ENCODE measurements at places on chromosomes 12 and 14. TPM values are rescaled to one million over a fixed set of nuclear protein-coding genes. Genes with fewer than 3 reads are reported as not detected.

DNA sequence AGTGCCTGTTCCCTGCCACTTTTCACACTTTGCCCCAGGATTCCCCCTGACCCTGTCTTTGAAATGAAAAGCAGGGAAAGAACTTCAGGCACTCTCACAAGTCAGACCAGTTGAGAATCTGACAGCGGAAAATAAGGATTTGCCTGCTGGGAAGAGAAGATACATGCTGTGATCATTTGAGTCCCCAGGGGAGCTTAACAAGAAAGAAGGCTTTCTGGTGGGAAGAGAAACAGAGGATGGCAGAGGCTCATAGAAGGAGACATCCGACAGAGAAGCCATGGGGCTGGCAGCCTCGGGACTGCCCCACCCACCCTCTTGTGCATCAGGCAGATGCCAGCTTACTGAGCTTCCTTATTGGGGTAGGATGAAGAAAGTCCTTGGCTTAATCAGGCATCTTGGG lies 11.9 kb downstream of the TTC9 start:
- DNase-seq: no peak

DNA sequence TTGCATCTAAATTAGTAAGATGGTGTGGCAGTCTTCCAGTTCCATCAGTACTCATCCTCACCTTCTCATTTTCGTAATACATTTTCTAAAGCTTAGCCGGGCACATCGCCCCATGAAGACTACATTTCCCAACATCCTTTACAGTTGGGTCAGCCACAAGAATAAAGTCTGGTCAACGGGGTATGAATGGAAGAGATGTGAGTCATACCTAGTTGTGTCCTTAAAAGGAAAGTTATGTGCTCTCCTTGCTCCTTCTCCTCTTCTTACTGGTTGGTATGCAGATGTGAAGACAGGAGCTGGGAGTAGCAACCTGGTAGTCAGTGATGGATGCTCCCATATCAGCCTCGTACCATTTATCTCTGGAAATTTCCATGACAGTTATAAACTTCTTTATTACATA lies 35.9 kb upstream of the EGLN3 start:
- peak; percentile 65 for DNase-seq

DNA sequence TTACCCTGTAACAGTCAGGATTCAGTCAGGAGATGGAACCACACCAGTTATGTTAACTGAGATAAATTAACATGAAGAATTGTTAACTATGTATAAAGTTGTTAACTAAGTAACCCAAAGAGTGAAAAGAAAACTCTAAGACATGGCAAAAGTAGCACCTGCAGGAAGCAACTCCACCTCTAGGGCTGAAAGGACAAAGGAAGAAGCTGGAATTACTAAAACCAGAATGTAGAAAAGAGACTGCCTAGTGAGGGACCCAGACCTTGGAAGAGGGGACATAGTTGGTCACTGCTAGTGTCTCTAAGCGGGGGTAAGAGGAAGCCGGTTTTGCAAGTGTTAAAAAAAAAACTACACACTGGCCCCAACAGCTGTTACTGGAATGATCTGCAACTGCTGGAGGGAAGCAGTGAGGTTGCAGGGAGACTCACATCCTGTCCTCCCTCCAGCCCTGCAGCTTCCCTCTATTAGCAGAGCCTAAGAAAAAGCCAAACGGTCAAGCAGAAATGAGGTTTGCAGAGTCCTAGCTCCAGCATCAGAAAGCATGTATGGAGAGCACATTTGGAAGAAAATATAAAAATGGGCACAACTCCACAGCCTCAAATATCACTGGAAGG lies 39.8 kb downstream of the GPR135 start:
- peak; percentile 23 for DNase-seq

DNA sequence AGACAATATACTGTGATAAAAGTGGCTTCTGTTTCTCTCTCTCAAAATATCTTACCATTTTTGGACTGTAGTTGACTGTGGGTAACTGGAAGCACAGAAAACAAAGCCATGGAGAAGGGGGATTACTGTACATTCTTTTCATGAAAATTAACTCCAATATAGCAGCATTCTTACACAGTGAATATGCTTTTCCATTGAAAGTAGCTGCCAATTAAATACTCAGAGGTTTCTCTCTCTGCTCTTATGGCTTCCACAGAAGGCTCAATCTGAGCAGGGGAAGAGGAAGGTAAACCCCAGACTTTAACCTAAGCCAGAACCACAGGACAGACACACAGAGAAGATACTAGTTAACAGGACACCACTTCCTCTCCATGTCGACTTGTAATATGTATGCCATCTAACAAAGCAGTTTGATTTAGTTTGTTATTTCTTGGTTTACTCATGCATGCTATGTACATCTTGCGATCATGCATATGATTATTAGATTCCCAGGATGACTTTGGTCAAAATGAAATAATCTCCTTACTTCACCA lies 150.2 kb downstream of the SSPN start:
- DNase-seq: no peak

DNA sequence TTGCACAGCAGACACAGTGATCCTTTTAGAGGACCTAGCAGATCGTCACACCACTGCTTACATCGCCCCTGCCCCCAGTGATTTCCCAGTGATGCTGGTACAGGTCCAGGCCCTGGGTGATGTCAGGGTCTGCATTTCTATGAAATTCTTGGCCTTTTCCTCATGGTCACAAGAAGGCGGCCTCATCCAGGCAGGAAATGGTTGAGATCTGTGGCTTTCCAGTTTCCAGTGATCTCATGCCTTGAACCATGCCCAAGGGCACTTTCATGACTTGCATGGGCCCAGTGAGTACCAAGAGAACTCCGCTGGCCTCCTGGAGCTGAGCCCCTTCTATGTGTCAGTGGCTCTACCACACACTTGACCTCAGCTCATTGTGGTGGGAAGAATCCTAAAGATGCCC lies 41.9 kb upstream of the BDKRB2 start:
- DNase-seq: peak; percentile 85

GRCh38 chr12:96194971-96195844 lies 1.0 kb downstream of the ELK3 start:
- DNase-seq: peak; percentile 89

DNA sequence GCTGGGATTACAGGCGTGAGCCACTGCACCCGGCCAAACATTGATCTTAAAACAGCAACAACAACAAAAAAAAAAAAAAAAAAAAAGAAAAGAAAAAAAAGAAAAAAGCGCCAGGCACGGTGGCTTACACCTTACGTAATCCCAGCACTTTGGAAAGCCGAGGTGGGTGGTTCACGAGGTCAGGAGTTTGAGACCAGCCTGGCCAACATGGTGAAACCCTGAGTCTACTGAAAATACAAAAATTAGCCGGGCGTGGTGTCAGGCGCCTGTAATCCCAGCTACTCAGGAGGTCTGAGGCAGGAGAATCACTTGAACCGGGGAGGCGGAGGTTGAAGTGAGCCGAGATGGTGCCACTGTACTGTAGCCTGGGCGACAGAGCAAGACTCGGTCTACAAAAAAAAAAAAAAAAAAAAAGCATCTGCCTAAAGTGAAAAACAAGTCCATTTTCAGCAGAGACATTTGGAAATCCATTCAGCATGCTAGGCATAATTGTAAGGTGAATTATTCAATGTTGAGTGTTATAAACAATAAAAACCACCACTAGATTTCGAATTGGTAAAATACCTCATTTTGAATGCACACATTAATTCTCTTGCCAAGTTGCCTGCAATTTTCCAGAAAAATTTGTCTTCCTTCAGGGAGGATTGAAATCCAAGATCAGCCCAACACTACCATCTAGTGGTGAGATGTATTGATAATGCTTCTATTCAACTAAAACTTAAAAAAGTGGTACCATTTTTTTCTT lies 8.0 kb upstream of the CERS5 start:
- DNase-seq: peak; percentile 89

DNA sequence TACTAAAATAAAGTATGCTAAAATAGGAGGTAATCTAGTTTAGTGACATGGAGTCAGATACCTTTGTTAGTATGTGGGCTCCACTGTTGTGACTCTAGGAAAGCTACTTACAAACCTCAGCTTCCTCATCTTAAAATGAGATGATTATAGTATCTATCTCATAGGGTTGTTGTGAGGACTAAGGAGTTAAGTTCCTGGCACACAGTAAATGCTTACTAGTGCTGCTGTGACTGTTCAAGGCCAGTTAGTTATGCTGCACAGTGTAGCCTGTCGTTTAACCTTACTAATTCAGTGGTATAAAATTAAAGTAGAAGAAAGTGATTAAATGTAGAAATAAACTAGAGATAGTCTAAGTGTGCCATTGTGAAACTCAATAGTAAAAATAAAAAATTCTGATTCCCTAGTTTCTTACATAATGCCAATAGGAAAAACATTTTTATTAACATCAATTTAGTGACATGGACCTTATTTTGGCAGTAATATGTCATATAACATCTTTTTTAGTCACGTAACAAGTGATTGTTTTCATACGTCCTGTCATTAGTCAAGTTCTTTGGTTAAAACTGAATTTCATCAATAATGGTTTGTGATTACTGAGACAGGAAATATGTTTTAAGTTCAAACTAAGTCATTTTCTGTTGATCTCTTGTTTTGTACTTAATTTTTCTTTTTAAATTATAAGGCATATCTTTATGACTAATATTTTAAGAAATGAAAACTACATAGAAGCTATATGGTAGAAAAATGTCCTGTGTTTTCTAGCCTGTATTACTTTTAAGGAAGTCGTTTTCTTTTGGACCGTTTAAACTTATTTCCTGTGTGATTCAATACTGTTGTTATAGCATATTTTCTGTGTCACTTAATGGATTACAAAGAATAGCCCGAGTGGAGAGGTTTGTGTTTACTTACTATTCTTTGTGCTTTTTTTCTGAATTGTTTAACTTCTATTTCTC lies 74.0 kb downstream of the PCNX1 start:
- DNase-seq: no peak

DNA sequence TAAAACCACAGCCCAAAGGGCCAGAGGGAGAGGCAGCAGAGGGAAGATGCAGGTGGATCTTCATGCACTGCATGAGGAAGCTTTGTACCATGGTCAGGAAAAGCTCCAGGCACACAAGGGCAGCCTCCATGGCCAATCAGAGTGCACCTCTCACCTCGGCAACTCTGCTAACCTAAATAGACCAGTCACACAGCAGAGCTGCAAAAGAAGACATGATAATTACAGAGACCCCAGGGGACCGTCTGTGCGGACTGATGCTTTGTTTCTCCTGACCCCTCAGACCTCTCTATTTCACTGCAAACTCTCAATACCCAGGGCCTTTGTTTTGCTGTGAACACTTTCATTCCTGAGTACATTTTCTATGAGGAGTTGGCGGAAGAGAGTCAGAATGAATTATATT lies 10.7 kb upstream of the TCL1B start:
- DNase-seq: no peak

- DNase-seq: peak; percentile 40
Measured at GRCh38 chr12:94308612-94309011, 151.1 kb downstream of the CEP83 start.

- DNase-seq: no peak
Measured at GRCh38 chr12:43245947-43246346, 306.1 kb downstream of the ADAMTS20 start.

GRCh38 chr14:100350276-100350926 lies 27.3 kb downstream of the SLC25A47 start:
- no peak for DNase-seq

- no peak for DNase-seq
Measured at GRCh38 chr12:71578694-71579258, 84.9 kb downstream of the ZFC3H1 start.

GRCh38 chr14:34038358-34039057 lies 87.6 kb upstream of the EGLN3 start:
- no peak for DNase-seq

- DNase-seq: peak; percentile 14
Measured at GRCh38 chr14:69045857-69046475, 66.9 kb upstream of the ACTN1 start.

GRCh38 chr14:79721399-79722084 lies 489.8 kb downstream of the DIO2 start:
- DNase-seq: no peak

DNA sequence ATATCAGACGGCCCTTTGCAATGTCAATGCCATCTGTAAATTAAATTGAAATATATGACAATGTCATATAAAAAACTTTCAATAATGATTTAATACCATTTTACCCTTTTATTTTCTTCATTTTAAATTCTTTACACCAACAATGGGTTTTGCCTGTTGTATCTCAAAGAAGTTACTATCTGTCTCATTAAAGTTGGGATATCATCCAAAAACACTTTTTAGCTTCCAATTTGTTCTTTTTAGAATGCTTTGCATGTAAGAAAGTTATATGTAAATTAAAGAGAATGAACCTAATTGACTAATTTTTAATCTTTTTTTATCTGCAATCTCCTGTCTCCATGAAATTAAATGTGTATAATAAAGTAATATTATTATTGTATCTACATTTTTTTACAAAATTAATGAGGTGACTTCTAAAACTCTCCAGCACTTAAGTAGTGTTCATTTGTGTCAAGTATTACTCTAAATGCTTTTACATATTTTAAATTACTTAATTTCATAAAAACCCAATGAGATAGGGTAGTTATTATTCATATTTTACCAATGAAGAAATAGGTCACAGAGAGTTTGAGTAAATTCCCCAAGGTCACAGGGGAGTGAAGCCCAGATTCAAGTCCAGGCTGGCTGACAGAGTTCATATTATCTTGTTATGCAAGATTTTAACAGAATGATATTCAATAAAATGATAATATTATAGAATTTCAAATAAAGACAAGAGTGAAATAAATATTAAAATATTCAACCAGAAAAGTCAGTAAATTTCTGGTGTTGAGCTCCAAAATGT lies 673.0 kb upstream of the FLRT2 start:
- DNase-seq: no peak

GRCh38 chr12:33654313-33654712 lies 214.7 kb upstream of the SYT10 start:
- DNase-seq: no peak

DNA sequence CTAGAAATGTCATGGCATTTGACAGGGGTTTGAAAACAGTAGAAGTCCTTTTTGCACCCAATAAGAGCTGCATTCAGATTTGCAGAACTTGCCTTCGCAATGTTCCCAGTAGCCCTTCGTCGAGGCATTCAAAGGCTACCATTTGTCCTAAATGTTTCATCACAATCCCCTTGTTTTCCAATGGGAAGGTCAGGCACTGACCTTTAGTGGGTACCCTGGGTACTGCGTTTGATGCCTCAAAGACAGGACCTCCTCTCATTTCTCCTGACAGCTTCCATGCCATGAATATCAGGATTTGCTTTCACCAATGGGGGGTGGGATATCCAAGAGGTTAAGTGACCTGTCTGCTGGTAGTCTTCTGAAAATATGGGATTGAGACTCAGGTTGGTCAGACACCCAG lies 1063.1 kb downstream of the BCL11B start:
- no peak for DNase-seq

GRCh38 chr12:115374480-115375185 lies 690.7 kb upstream of the TBX3 start:
- no peak for DNase-seq

- no peak for DNase-seq
Measured at GRCh38 chr12:94987801-94988200, 15.7 kb downstream of the NDUFA12 start.

GRCh38 chr14:73613046-73613383 lies 698 bp downstream of the ACOT6 start:
- no peak for DNase-seq

LHX5 gene
- total RNA-seq: not detected

HOXC12 gene
- not detected for total RNA-seq

REM2 gene
- total RNA-seq: 0.26 TPM

PIWIL1 gene
- not detected for total RNA-seq

FBLN5 gene
- total RNA-seq: 33.4 TPM

GEMIN2 gene
- 27.0 TPM for total RNA-seq

LAG3 gene
- total RNA-seq: 0.26 TPM

ZC2HC1C gene
- total RNA-seq: 1.5 TPM

ETV6 gene
- total RNA-seq: 3.6 TPM
